ENCODE measurements at places on chromosomes 1 and 21. TPM values are rescaled to one million over a fixed set of nuclear protein-coding genes. Genes with fewer than 3 reads are reported as not detected.

DNA sequence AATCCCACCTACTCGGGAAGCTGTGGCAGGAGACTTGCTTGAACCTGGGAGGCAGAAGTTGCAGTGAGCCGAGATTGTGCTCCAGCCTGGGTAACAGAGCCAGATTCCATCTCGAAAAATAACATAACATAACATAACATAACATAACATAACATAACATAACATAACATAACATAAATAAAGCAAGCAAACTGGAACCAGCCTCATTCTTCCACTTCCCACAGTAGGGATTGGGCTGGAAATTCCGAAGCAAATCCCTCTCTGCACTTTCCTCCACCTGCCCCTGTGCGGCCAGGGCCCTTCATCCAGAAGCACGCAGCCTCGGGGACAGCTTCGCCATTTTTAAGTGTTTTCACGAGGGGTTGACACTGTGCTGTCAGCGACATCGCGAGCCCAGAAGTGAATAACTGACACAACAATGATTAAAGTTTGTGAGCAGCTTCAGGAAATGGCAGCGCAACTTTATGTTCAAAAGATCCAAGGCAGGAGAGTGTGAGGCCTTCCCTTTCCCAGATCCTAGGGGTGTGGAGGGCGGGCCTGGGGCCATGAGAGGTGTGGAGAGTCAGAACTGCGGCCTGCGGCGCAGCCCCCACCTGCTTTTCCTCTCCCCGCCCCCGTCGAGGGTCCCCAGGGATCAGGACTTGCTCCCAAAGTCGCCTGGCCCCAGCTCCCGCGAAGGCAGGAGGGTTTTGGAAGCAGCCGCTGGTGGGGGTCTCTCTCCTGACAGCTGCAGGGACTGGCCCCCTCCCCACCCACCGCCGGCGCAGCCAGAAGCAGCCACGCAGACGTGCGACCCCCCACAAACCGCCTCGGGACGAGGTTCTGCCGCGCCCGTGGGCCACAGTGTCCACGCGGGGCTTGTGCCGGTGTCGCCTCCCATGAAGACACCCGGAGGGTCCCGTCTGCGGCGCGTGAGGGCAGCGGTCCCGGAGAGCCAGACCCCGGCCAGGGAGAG, 651 bp upstream of the GABRD start:
- DNase-seq = no peak

DNA sequence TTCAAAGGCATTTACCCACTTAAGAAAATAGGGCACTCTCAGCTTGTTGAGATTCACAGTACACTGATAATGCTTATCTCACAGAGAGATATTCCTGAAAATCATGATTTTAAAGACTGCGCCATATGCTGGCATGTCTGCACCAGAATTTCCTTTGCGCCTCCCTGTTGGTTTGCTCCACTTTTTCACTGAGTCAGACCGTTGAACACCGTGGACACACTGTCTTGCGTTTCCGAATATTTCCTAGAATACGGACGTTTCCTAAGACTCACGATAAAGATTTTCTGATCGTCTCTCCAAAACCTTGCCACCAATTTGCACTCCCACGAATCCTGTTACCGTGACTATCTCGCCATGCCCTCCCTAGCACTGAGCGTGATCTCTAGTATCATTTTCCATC, 497 bp upstream of the C1orf115 start:
- DNase-seq = no peak

DNA sequence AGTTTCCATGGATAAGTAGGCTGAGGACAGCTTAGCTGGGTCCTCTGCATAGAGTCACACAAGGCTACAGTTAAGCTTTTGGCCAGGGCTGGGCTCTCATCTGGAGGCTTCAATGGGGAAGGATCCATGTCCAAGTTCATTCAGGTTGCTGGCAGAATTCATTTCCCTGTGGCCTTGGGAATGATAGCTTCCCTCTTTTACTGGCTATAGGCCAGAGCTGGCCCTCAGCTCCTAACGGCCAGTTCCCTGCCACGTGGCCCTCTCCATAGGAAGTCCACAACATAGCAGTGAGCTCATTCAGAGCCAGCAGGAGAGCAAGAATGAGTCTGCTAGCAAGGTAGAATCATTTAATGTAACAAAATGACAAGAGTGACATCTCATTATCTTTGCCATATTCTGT, 15.1 kb upstream of the PODN start:
- no peak for DNase-seq

AMPD1 gene
- total RNA-seq = not detected

Measured in hepatocyte (in vitro differentiated cells).